ENCODE measurements at places on chromosomes 12 and 14.

DNA sequence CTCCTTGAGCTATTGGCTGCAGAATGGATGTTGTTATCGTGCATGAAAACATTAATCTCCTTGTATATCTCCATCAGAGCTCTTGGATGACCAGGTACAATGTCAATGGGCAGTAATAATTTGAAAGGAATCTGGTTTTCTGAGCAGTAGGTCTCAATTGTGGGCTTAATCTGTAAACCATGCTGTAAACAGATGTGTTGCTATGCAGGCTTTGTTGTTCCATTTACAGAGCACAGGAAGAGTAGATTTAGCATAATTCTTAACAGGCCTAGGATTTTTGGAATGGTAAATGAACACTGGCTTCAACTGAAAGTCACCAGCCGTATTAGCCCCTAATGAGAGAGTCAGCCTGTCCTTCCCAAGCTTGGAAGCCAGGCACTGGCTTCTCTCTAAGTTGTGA is 50.4 kb downstream of the ATG14 start:
- no peak for DNase-seq

- no peak for DNase-seq
Observed at GRCh38 chr12:125983094-125983783, 918.0 kb downstream of the AACS start.

DNA sequence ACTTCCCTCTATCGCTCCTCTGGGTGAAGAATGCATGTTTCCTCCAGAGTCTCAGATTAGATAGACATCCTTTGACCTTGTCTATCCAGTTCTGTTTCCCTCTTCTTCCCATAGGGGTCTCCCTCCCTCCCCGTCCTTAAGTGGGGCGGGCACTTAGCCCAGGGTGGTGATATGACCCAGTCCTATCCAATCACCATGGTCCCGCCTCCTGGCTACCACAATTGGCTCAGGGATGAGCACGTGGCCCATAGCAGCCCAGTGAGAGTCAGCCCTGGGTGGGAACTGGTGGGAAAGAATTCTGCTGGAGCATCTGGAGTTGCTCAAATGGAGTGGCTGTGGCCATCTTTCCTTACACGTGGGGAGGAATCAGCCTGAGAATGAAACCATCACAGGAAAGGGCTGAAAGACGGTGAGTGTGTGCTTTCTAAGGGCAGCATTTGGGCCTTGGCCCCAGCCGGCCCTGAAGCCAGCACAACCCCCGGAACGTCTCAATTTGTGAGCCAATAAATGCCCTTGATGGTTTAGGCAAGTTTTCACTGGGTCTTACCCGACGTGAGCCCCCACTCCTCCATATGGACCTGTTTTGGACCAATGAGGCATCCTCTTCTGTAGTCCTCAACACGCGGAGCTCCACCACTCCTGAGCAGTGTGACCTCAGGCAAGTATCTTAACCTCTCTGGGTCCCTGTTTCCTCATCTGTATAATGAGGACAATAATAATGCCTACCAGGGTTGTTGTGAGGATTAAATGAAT is 14.4 kb upstream of the MLXIP start:
- DNase-seq, result no peak

DNA sequence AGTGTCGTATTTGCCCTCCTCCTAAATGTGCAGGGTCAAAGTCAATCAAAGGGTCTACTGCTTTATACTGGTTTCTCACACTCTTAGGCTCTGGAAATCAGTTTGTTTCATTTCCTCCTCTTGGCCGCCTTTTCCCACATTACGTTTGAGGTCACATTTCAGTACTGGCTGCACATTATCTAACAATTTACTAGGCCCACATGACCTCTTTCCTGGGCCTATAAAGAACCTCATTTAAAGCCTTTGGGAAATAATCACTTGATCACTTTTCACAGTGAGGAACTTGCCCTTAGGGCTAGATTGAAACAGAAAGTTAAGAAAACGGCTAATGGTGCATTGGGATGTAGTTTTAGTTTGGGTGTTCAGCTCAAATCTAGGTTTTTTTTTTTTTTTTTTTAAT is 497.5 kb downstream of the RERGL start:
- DNase-seq, result no peak

DNA sequence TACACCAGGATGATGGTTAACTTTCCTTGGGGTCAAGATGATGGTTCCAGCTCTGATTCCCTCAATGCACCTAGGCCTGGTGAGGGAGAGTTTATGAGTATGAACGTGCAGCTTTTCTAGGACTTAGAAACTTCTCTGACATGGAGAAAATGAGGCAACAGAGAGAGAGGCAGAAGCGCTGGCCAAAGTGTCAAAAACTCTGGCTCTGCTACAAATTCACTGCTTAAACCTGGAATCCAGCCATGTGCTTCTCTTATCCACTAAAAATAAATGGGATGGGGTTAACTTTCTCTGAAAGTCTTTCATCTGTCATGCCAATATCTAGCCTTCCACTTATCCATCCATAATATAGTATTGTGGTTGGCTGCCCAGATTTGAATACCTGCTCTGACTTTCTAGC is 568.7 kb downstream of the MED13L start:
- DNase-seq, result no peak

GRCh38 chr12:24948757-24949722 is at the start of gene BCAT1:
BCAT1 (minus strand) TSS chr12:24949101; CDS start chr12:24948932, 169 bp downstream.
- peak; percentile 27 for DNase-seq

DNA sequence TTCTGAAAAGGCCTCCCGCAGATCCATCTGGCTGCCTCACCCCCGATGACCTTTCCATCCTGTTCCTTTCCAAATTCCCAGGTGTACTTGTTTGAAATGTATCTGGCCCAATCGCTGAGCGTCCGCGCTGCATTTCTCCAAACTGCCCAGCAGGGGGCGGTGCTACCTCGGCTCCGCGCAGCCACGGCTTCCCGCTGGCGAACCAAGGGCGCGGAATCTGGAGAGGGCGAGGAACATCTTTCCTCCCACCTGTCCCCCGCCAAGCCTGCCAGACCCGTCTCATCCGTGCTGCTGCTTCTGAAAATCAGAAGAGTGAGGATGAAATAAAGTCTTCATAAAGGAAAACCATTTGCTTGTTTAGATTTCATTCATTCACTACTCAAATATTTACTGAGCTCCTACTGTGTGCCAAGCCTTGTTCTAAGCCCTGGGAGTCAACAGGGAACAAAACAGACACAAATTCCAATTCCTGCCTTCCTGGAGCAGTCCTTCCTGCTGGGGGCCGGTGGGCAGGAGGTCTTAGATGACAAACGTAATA is 16.8 kb upstream of the MYL2 start:
- DNase-seq, result peak; percentile 49

GRCh38 chr14:85190251-85190650 is 339.7 kb upstream of the FLRT2 start:
- no peak for DNase-seq

DNA sequence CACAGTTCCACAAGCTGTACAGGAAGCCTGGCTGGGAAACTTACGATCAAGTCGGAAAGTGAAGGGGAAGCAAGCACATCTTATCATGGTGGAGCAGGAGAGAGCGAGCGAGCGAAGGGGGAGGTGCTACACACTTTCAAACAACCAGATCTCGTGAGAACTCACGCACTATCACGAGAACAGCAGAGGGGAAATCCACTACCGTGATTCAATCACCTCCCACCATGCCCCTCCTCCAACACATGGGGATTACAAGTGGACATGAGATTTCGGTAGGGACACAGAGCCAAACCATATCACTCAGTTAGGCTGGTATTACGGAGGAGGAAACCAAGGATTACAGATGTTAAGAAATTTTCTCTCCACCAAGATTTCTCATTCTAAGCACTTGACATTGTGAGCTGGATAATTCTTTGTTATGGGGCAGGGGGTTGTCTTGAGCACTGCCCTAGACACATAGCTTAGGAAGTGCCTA is 262.0 kb upstream of the G2E3 start:
- no peak for DNase-seq

GRCh38 chr14:27672047-27672446 is 1074.2 kb upstream of the NOVA1 start:
- DNase-seq, result no peak

- no peak for DNase-seq
Observed at GRCh38 chr12:67589078-67589477, 59.5 kb upstream of the DYRK2 start.

GRCh38 chr14:32075672-32076277 is 1.3 kb upstream of the ARHGAP5 start:
- no peak for DNase-seq

- DNase-seq, result no peak
Observed at GRCh38 chr12:100221523-100221922, 20.9 kb downstream of the ACTR6 start.

GRCh38 chr12:102633981-102634605 is 153.7 kb upstream of the IGF1 start:
- DNase-seq, result no peak

DNA sequence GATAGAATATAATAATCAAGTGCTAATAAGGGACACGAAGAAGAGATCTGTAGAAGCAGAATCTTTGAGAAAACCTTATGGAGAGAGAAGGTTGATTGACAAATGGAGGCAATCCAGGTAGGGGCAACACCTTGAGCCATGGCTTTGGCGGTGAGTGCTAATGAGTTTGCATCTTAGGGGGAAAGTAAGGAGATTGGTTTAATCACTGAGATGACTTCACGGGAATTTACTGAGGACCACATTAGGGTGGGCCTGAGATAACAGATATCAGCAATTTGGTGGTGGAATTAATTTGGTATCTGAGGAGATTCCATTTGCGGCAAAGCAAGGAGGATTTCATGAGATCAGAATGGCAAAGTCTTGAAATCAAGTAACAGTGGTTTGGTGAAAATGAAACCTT is 1.8 kb upstream of the LARP4 start:
- no peak for DNase-seq

- no peak for DNase-seq
Observed at GRCh38 chr14:81529391-81529790, 4.3 kb downstream of the SEL1L start.

All from CD4-positive, alpha-beta T cell treated with Interleukin-10 for 1 hour (primary cell).